AG04449 (cell line): ENCODE measurements at places on chromosomes 13 and 19.

GRCh38 chr19:35136231-35136630, 1.4 kb upstream of the LGI4 start:
- no peak for DNase-seq

- no peak for DNase-seq
Observed at GRCh38 chr19:5204212-5204611, 136.4 kb downstream of the PTPRS start.

DNA sequence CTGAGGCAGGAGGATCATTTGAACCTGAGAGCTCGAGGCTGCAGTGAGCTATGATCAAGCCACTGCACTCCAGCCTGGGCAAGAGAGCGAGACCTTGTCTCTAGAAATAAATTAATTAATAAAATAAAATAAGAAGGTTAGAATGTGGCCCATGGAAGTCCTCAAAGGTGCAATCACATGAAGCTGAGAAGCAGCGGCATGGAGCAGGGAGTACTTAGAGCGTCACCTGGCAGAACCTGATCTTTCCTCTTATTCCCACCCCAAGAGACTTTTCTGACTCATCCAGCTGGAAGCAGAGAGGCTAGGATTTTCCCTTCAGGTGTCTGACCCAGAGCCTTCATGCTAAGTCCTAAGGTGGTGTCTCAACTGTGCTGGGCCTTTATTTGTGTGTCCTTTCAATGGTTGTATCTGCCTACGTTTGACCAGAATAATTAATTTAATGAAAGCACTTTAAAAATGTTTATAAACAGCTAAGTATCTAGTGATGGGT, 8.9 kb upstream of the MRPS31 start:
- no peak for DNase-seq

DNA sequence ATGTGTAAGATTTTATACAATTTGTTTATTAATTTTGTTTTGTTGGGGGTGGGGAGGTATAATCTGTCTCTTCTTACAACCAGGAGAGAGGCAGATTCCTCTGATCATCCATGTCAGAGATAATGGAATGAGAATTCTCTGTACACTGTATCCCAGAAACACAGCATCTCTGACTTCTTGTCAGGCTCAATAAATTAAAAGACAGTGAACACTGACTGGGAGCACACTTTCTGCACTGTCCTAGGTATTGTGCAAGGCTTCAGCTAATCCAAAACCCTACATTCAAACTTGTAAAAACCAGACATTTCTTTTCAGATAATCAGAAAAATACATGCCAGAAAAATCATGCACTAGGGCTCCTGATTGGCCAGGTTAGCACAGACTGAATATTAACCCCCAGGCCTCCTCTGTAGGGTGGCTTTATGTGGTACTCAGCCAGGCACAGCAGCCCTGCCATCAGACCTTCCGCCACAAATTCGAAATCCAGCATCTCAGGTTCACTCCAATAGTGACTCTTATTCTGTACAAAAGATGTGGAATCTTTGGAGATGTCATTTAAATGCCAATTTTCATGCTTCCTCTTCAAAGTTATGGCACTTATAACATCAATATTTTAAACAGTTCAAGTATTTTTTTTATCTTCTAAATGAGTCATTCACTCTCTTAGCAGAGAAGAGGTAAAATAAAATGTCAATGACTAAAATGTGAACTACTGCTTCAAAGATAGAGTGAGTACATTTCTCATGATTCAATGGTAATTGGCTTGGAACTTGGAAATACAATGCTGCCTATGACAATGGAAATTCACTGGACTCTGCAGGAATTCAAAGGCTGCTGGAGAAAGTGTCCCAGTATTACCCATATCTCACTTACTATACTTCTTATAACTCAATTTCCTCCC, 211.5 kb downstream of the KLF12 start:
- no peak for DNase-seq

- no peak for DNase-seq
Observed at GRCh38 chr19:49515767-49516166, 3.3 kb downstream of the FCGRT start.

- no peak for DNase-seq
Observed at GRCh38 chr13:76331943-76332712, 554.1 kb downstream of the KCTD12 start.

DNA sequence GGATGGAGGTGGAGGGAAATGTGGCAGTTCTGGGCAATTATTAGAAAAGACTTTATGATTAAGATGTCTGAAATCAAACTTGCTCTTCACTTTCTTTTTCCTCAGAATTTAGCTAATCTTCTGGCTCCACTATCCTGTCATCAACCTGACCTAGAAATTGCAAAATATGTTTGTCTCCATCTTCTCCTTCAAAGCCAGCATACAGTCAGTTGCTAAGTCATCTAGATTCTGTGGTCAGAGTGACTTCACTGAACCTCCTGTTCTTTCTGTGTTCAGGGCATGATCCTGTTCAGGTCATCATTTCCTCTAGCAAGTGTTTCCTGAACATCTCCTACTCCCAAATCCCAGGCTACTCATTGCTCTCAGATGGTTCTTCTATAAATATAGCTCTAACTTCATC, 10.8 kb upstream of the CCNA1 start:
- no peak for DNase-seq

DNA sequence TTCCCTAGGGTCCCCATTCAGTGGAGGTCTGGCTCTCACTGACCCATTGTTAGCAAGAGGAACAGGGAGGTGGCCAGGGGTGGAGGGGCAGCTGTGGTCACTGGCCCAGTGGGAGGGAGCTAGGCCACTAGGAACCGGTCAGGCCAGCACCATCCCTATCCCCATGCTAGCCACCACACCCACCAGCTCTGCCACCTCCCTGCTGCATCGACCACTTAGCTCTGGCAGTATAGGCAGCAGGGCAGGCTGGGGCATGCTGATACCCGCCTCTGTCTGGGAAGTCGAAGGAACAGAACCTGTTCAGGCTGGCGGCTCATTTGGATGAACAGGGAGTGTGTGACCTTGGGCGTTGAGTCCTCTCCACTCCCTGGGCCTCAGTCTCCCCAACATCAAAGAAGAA, 4.7 kb downstream of the PPP1R13L start:
- no peak for DNase-seq

GRCh38 chr19:49554701-49555181, 25.6 kb downstream of the NOSIP start:
- no peak for DNase-seq

GRCh38 chr13:67651908-67652465, 421.9 kb upstream of the PCDH9 start:
- DNase-seq, result no peak

- DNase-seq, result no peak
Observed at GRCh38 chr13:94061301-94061700, 418.2 kb downstream of the DCT start.

DNA sequence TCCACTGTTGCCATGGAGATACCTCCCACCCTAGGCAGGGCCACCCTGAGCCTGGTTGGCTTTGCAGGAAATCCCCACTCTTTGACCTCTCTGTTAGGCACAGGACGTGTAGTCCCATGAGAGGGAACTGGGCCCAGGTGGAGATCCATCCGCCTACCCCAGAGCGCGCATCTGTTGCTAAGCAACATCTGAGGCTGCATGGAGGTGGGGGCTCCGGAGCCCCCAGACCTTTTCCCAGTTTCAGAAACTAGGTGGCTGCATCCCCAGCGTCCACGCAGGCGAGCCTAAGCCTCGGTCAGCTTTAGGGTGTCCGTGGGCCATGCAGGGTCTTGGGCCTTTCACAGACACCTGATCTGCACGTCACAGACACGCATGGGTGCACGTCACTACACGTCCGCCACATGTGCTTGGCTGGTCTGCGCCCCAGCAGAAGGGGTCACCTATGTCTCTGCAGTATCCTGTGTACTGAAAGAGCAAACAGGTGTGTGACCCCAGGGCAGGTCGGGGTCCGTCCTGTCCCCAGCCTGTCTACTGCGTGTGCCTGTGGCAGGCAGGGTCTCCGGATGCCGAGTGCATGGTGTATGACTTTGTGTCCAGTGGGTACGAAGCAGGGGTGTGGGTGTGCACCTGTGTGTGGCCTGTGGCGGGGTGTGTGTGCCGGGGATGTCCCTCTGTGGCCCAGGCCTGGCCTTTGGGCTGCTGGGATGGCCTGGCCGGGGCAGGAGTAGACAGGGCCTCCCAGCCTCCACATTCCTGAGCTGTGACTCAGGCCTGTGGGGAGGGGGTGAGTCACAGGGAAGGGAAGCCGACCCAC, 4.1 kb upstream of the CIRBP start:
- no peak for DNase-seq

GRCh38 chr19:5692723-5693194, 2.7 kb downstream of the RPL36 start:
- DNase-seq, result no peak
